Epithelial cell of proximal tubule (primary cell): ENCODE measurements at places on chromosomes 6 and 20. TPM values are rescaled to one million over a fixed set of nuclear protein-coding genes. Genes with fewer than 3 reads are reported as not detected.

DNA sequence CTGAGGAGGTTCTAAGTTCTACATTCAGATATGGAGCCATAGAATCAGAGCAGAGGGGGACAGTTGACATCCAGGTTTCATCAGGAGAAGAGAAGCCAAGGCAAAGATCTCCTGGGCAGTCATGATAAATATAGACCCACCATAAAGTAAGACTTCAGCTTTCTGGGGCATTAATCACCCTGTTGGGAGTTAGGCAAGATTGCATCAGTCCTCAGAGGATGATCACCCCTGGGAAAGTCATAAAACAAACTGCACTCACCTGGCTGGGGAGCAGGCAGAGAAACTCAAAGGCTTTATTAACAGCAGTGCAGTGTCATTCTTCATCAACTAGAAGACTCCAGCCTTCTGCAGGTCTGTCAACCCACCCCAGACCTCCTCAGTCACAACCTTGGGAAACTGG is 301.3 kb upstream of the JARID2 start:
- DNase-seq, result no peak

- no peak for DNase-seq
Observed at GRCh38 chr6:53148684-53149083, at the start of gene GCM1. GCM1 (minus strand) TSS chr6:53148841; CDS start chr6:53145632, 3,209 bp downstream.

GRCh38 chr6:149138089-149138488 is 179.4 kb upstream of the TAB2 start:
- DNase-seq, result no peak

GRCh38 chr6:43339168-43339567 is 30.3 kb downstream of the ZNF318 start:
- DNase-seq, result no peak

GRCh38 chr20:44600758-44601201 is 18.4 kb downstream of the PKIG start:
- DNase-seq, result no peak

The TMEM74B gene
- 1.2 TPM in 1 of 2 replicates, not detected in the other for total RNA-seq

The PRND gene
- total RNA-seq, result not detected in 2 replicates

The F13A1 gene
- 5.4 TPM in 1 of 2 replicates, not detected in the other for total RNA-seq

The IYD gene
- total RNA-seq, result not detected in 2 replicates
